ENCODE measurements at places on chromosomes 7 and 10.

- peaks cover 23% of the 10 kb centered on the region for H3K4me1 ChIP-seq
- H3K36me3 ChIP-seq = peaks cover 98% of the 10 kb centered on the region
- no peak for DNase-seq
- peak overlapping the region; percentile 35 for H3K27ac ChIP-seq
- no peaks in the 10 kb centered on the region for H3K27me3 ChIP-seq
These were observed 278.5 kb downstream of the DNAJB6 start for GRCh38 chr7:157615101-157615817.

- H3K4me3 ChIP-seq = no peak overlapping the region
- H3K36me3 ChIP-seq = no peaks in the 10 kb centered on the region
- DNase-seq = no peak
- H3K4me1 ChIP-seq = no peaks in the 10 kb centered on the region
- no peaks in the 10 kb centered on the region for H3K27me3 ChIP-seq
- H3K27ac ChIP-seq = no peak overlapping the region
These were observed 259.2 kb downstream of the GLRX3 start for GRCh38 chr10:130395248-130395936.

DNA sequence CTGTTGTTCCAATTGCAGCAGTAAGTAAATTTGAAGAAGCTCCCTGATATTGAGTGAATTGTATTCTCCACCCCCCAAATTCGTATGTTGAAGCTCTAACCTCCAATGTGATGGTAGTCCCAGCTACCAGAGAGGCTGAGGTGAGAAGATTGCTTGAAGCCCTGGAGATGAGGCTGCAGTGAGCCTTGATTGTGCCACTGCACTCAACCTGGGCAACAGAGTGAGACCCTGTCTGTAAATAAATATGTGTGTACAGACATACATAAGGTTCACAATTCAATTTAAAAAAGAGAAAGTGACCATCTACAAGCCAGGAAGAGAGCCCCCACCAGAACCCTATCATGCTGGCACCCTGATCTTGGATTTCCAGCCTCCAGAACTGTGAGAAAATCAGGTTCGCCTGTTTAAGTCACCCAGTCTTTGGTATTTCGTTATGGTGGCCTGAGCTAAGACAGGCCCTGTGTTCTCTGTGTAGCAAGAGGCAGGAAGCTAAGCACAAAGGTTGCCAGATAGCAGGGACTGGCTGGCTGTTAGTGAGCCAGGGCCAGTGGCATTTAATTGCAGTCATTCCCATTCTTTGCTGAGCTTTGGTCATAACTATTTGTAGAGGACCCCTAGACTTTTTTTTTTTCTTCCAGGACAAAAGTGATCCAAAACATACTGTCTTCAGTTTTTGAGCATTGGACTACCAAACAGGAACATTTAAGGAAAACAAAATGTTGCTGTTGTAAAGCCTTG is 45.6 kb downstream of the AUTS2 start:
- no peak overlapping the region for H3K4me3 ChIP-seq
- DNase-seq = no peak
- H3K27ac ChIP-seq = no peak overlapping the region
- no peaks in the 10 kb centered on the region for H3K36me3 ChIP-seq
- no peaks in the 10 kb centered on the region for H3K27me3 ChIP-seq

DNA sequence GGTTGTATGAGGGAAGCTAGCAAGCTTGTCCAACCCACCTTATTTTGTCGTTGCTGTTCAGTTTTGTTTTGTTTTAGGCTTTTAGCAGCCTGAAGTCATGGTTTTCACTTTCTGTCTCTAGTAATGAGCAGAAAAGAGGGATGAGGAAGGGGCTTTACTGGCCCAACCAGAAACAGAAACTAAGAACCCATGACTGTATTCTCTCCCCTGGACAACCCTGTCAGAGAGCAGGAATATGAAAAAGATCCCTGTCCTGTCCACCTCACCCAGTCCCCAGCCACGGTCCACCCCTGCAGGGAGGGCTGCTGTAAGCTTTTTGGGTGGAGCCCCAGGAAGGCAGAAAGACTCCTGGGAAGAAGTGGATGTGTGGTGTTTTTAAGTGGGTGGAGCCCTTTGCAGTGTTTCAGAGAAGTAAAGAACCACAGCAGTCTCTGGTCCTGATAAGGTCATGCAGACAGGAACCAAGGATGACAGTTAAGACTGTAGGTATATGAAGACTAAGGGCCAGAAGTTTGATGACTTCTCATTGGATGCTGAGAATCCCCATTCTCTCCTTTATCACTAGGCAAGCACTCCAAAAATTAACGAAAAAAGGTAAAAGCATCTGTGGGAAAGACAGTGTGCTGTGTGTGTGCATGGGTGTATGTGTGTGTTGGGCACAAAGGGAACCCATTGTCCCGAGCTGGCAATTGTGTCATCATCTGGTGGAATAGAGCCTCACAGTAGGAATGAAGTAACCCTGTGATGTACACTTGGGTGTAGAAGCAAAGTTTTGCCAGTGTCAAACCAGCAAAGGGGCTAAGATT is 13.8 kb downstream of the MRPL32 start:
- no peaks in the 10 kb centered on the region for H3K27me3 ChIP-seq
- H3K27ac ChIP-seq = no peak overlapping the region
- no peak overlapping the region for H3K4me3 ChIP-seq
- no peak for DNase-seq
- H3K36me3 ChIP-seq = no peaks in the 10 kb centered on the region

GRCh38 chr10:88489107-88489506 is 94.0 kb downstream of the RNLS start:
- no peak overlapping the region for H3K27ac ChIP-seq
- no peaks in the 10 kb centered on the region for H3K36me3 ChIP-seq
- peaks cover 20% of the 10 kb centered on the region for H3K4me1 ChIP-seq
- H3K27me3 ChIP-seq = no peaks in the 10 kb centered on the region
- DNase-seq = no peak

GRCh38 chr10:83254698-83255097 is 884.6 kb upstream of the GHITM start:
- no peak for DNase-seq
- H3K36me3 ChIP-seq = no peaks in the 10 kb centered on the region
- no peaks in the 10 kb centered on the region for H3K4me1 ChIP-seq
- H3K27ac ChIP-seq = no peak overlapping the region

GRCh38 chr7:4288791-4289394 is 393.2 kb upstream of the FOXK1 start:
- DNase-seq = no peak
- H3K4me1 ChIP-seq = no peaks in the 10 kb centered on the region
- no peaks in the 10 kb centered on the region for H3K27me3 ChIP-seq
- H3K27ac ChIP-seq = no peak overlapping the region

DNA sequence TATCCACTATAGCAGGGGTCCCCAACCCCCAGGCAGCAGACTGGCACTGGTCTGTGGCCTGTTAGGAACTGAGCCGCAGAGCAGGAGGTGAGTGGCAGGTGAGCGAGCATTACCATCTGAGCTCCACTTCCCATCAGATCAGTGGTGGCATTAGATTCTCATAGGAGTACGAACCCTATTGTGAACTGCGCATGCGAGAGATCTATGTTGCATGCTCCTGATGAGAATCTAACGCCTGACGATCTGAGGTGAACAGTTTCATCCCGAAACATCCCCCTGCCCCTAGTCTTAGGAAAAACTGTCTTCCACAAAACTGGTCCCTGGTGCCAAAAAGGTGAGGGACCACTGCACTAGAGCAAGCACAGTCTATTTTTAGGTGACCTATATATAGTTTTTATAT is 23.6 kb downstream of the ASZ1 start:
- no peak overlapping the region for H3K4me3 ChIP-seq
- H3K27ac ChIP-seq = no peak overlapping the region
- no peaks in the 10 kb centered on the region for H3K27me3 ChIP-seq
- DNase-seq = no peak
- H3K4me1 ChIP-seq = peaks cover 5% of the 10 kb centered on the region

DNA sequence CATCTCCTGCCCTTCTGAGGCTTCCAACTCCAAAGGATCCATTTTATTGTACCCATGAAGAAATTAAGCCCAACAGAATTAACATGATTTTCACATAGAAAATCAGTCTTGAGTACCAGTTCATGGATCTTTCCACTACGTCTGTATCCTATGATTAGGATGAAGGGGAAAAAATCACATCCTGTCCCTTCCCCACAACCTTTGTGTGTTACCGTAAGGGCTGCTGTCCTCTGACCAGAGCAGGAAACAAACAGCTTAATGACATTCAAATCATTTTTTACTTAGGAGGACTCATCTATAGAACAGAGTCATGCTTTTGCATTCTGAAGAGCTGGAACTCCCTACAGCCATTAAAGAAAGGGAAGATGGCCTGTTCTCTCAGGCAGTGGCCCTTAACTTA is 241.5 kb downstream of the DYNC1I1 start:
- no peaks in the 10 kb centered on the region for H3K36me3 ChIP-seq
- DNase-seq = no peak
- H3K27ac ChIP-seq = no peak overlapping the region
- H3K4me3 ChIP-seq = no peak overlapping the region
- H3K27me3 ChIP-seq = peaks cover 3% of the 10 kb centered on the region
- no peaks in the 10 kb centered on the region for H3K4me1 ChIP-seq

DNA sequence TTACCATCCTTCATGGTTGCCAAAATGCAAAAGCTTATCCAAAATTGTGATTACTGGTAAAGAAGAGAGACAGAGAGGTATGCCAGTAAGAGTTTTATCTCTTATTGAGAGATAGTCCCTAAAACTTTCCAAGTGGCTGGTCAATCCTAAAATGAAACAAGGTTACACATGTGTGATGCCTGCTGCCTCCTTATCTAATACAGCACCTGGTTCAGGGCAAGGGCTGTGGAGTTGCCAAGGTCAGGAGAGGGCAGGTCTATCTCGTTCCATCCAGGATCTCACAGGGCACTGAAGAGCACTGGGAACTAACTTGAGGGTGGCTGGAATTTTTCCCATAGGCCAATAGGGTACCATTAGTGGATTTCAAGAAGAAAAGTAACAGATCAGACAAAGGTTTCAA is 18.3 kb downstream of the VOPP1 start:
- H3K27me3 ChIP-seq = no peaks in the 10 kb centered on the region
- DNase-seq = no peak
- H3K27ac ChIP-seq = no peak overlapping the region
